ENCODE measurements at places on chromosomes 4 and X. TPM values are rescaled to one million over a fixed set of nuclear protein-coding genes. Genes with fewer than 3 reads are reported as not detected.

- no peaks in the 10 kb centered on the region for H3K4me1 ChIP-seq
- no peak for DNase-seq
- no peak overlapping the region for H3K27ac ChIP-seq
- H3K36me3 ChIP-seq = 0 out of 3 replicates have a peak, but pooled peaks cover 7% of the 10 kb centered on the region
Observed at GRCh38 chr4:122890147-122890795, 32.1 kb downstream of the NUDT6 start.

TMEM154 gene
- total RNA-seq = not detected

GRCh38 chrX:129958083-129958465, 24.4 kb upstream of the BCORL1 start:
- H3K27me3 ChIP-seq = no peaks in the 10 kb centered on the region
- no peak for DNase-seq
- 0 out of 2 replicates have a peak, but pooled peaks cover 20% of the 10 kb centered on the region for H3K4me1 ChIP-seq
- H3K27ac ChIP-seq = no peak overlapping the region

TSPAN6 gene
- 78.4 TPM for total RNA-seq
